ENCODE measurements at places on chromosomes 3 and 15.

GRCh38 chr15:59791079-59791478 lies 102.0 kb upstream of the BNIP2 start:
- DNase-seq = no peak

GRCh38 chr3:177673112-177673914 lies 476.0 kb upstream of the TBL1XR1 start:
- no peak for DNase-seq

GRCh38 chr15:40762919-40763800 lies 708 bp upstream of the GCHFR start:
- no peak for DNase-seq

- no peak for DNase-seq
Measured at GRCh38 chr3:135927155-135927554, 38.4 kb upstream of the PPP2R3A start.

GRCh38 chr15:78620021-78620526 lies 722 bp downstream of the CHRNA3 start:
- DNase-seq = no peak

DNA sequence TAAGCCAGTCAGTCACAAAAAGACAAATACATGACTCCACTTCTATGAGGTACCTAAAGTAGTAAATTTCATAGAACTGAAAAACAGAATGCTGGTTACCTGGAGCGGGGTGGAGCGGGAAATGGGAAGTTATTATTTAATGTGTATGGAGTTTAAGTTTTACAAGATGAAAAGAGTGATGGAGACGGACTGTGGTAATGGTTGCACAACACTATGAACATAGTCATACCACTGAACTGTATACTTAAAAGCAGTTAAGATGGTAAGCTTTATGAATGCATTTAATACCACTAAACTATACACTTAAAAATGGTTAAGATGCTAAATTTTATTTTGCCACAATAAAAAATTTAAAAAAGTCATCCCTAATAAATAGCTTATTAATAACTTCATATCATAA lies 23.2 kb downstream of the SFMBT1 start:
- DNase-seq = no peak

GRCh38 chr3:139121513-139122220 lies 77.0 kb upstream of the PRR23C start:
- no peak for DNase-seq

DNA sequence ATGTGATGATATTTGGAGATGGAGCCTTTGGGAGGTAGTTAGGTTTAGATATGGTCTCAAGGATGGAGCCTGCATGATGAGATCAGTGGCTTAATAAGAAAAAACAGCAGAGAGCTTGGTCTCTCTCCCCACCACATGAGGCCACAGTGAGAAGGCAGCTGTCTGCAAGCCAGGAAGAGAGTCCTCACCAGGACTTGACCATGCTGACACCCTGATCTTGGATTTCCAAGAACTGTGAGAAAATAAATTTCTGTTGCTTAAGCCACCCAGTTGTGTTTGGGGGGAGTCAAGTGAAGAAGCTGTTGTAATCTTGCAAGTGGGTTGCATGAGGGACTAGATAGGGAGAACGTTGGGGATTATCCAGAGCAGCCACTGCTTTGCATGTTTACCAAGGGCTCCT lies 62.3 kb upstream of the TNFAIP8L3 start:
- DNase-seq = no peak

- no peak for DNase-seq
Measured at GRCh38 chr15:88658972-88659931, 20.4 kb downstream of the ISG20 start.

GRCh38 chr3:181534781-181535221 lies 176.9 kb upstream of the SOX2 start:
- DNase-seq = no peak

- no peak for DNase-seq
Measured at GRCh38 chr3:128312271-128312670, 154.4 kb downstream of the DNAJB8 start.

All from stimulated activated CD4-positive, alpha-beta T cell treated with anti-CD3 and anti-CD28 coated beads, Interleukin-1b, Interleukin-23, amount 100 ng/mL, for 24 hours (primary cell).